Stimulated activated CD8-positive, alpha-beta memory T cell treated with anti-CD3 and anti-CD28 coated beads, Interleukin-7, amount 100 ng/mL, for 24 hours (primary cell): ENCODE measurements at places on chromosomes 1 and 21.

DNA sequence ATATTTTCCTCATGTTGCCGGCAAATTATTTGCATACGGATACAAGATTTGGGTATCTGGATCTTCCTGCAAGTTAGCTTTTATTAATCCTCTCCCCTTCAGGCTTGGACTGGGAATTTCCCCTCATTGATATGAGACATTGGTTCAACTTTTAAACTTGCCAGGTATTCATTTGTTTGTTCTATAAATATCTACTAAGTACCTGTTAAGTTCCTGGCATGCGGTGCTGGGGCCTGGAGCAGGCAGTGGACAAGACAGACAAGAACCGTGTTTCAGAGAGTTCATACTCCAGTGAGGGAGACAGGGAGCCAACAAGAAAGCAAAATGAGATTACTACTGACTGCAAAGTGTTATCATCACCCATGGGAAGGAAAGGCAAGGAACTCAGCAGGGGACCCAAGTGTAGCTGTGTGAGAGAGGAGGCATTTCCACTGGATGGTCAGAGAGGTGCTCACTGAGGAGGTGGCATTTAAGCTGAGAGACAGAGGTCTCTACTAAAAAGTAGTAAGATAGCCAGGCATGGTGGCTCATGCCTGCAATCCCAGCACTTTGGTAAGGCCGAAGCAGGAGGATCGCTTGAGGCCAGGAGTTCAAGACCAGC lies 39.1 kb upstream of the FHAD1 start:
- DNase-seq = no peak

DNA sequence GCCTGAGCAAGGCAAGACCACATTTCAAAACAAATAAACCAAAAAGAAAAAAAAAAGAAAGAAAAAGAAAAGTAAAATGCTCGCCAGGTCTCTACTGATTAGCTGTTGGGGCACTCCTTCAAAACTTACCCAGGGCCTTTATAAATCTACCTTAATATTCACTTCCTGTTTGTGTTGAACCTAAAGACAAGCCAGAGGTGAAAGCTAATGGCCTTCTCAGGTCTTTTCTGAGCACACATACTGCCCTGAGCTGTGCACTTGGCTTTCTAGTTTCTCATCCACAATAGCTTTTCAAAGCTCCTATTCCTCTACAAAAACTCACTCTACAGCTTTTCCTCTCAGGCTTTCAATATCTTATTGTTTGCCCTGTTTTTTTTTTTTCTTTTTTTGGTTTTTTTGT lies 50.5 kb downstream of the RNF115 start:
- DNase-seq = no peak

DNA sequence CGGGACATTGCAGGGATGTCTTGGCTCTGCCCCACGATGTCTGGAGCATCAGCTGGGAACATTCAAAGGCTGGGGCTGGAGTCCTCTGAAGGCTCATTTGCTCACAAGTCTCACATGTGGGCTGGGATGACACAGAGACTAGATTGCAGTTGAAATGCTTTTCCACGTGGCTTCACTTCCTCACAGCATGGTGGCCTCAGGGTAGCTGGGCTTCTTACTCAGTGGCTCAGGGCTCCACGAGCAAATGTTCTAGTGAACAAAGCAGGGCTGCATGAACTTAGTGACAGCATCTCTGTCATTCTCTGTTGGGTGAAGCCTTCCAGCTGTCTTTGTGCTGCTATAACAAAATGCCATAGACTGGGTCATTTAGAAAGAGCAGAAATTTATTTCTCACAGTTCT lies 247.0 kb upstream of the POU3F1 start:
- DNase-seq = no peak

DNA sequence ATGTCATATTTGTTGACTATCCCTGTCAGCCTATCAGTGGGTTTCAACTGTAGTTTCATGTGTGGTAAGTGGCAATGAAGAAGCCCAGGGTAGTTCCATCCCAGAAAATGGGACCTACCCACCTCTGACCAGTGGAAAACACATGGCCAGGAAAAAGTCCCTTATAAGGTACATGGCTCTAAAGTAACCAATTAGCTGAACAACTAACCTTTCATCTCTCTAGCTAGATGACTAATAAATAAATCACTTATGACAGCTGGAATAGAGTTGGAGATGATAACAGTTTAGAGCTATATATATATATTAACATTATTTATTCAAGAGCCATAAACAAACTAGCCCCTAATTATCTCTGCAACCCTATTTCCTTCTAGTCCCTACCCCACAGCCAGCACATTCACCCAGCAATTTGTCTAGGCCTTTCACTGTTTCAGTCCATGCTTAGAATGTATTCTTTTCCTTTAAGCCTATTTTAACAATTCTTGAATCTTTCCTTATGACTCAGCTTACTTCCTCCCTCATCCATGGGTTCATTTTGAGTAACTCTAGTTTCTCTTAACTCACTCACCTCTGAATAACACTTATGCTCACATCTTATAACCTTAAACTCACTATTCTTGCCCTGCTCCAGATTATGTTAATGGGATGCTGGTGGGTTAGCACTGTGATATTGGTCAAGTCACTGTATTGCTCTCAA lies 83.7 kb downstream of the TNFSF18 start:
- DNase-seq = no peak

- peak; percentile 2 for DNase-seq
Observed at GRCh38 chr1:107897438-107898345, 67.3 kb downstream of the VAV3 start.
